ENCODE measurements at places on chromosomes 7 and 10.

GRCh38 chr10:91352760-91353159, 57.4 kb upstream of the HECTD2 start:
- DNase-seq, result no peak

DNA sequence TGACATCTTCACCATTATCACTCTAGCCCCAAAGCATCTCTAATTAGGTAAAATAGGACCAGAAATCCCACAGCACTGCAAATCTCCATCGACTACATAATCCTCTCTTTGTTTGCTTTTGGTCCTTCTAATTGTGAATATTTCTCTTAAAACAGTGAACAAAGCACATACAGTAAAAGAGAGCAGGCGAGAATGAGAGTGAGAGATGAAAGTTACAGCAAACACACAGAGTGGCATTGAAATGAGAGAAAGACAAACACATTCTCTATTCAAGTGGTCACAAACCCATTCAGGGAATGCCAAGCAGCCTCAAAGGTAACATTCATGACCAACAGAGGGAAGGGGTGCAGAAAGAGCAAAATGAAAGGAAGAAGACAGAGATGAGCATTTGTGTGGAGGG, 109.8 kb upstream of the PTN start:
- no peak for DNase-seq

DNA sequence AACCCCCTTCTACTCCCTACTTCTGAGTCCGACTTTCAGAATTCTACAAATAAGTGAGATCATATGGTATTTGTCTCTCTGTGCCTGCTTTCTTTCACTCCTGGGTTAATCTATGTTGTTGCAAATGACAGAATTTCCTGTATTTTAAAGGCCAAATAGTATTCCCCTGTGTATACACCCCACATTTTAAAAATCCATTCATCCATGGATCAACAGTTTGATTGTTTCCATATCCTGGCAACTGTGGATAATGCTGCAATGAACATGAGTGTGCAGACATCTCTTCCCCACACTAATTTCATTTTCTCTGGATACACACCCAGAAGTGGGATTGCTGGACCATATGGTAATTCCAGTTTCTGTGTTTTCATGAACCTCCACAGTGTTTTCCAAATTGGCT, 225.8 kb upstream of the TCERG1L start:
- no peak for DNase-seq

- DNase-seq, result no peak
Measured at GRCh38 chr10:27241010-27241651, 534 bp upstream of the ACBD5 start.

DNA sequence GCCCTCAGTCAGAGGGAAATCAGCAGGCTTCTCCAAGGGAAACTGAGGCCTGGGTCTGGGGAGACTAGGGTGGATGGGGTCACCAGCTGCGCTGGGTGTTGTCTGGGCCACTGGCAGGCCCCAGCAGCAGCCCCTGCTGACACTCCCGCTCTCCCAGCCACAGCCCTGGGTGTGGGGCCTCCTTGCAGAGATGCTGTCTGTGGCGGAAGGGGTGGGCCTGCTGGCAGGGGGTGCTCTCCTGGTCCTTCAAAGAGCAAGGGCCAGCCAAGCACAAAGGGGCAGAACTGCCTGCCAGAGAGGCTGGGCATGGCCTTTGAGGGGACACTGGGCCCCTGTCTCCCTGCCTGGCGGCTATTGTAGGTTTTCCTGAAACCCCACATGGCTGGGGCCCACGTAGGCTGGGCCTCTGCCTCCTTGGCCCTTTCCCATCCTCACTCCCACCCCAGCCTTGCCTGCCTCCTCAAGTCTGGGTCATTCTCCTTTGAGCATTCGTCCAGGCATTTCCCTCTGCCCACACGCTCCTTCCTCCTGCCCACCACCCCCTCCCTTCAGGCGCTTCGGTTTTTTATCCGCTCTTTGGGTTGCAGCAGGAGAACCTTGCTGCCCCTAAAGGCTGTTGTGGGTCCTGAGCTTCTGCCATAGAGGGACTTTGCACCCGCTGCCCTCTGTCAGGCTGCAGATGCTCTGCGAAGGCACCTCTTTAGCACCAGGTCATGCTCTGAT, 9.1 kb downstream of the COL13A1 start:
- DNase-seq, result no peak

GRCh38 chr7:77290425-77290824, 90.8 kb upstream of the FGL2 start:
- DNase-seq, result no peak

DNA sequence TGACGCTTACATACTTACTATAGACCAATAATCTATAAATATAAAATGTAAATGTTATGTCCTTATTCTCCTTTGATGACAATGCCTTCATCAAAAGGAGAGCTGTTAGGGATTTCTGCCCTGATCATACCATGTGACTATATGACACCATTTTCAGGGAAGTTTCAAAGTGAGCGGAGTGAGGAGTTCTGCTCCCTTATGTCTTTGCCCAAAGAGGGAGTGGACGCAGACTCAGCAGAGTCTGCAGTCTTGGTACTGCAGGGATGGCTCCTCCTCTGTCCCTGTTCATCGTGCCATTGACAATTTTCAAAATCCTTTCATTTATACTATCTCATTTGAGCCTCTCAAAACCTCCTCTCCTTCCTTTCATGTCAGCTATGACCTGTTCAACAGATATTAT, 27.9 kb downstream of the HYAL4 start:
- DNase-seq, result no peak

GRCh38 chr10:101284101-101284743, 55.0 kb upstream of the LBX1 start:
- DNase-seq, result no peak

- DNase-seq, result no peak
Measured at GRCh38 chr10:129912166-129912917, 51.7 kb downstream of the EBF3 start.

- DNase-seq, result peak; percentile 25
Measured at GRCh38 chr7:140316165-140316661, 82.1 kb downstream of the SLC37A3 start.

GRCh38 chr10:103204353-103205255, 11.5 kb upstream of the NT5C2 start:
- no peak for DNase-seq

DNA sequence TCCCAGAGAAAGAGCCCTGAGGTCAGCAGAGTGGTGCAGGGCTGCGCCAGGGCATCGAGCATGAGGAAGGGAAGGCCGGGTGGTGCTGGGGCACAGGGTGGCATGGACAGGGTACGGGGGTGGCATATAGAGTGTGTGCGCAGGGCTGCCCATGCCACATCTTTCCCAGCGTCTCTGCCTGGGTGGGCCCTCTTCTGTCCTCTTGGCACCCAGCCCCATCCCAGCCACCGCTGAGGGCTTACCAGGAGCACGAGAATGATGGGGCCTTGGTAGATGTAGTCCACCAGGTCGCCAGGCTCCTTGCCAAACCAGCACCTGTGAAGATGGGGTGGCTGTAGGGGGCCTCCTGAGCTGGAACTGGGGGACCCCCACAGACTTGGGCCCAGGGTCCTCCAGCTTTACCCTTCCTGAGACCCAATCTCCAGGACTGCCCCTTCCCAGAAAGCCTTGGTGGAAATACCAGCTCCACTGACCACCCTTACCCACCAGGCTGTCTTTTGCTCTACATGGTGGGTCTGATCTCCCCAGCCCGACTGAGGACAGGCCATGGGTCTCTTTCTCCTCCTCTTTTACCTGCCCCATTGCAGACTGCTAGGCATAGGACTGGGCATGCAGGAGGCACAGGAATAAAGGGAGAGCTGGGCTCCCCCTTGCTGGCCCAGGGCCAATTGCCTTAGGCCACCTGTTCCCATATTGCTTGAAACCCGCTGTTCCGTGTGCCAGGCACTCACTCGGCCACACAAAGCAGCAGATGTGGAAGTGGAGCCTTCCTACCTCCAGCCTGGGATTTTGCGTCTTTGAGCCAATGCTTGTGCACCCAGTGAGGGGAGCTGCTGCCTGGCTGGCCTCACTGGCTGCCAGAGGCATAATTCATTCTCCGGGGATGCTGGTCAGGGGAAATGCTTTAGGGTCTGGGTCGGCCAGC, 21.7 kb downstream of the CRHR2 start:
- no peak for DNase-seq

- DNase-seq, result no peak
Measured at GRCh38 chr7:140903741-140904480, 20.8 kb downstream of the BRAF start.

All from stimulated activated CD4-positive, alpha-beta T cell treated with anti-CD3 and anti-CD28 coated beads, Interleukin-1b, Interleukin-23, amount 100 ng/mL, for 24 hours (primary cell).